ENCODE measurements at places on chromosomes 7 and 10.

DNA sequence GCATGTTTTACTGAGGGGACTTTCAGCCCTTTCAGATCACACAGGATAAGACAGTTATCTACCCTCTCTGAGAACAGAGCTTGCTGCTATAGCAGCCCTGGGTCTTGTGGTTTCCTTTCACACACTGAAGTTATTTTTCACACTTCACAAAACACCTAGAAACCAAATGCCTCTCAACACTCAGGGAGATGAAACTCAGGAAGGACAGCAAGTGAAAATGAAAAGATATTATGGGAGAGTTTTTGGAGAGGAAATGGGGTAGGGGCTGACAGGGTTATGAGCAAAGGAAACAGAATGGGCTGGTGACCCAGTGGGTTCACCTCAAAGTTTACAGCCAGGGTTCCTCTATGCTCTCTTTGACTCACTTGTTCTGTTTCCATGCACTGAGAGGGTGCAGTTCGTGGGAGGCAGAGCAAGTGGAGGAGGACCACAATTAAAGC is 17.0 kb upstream of the GIMAP2 start:
- DNase-seq, result no peak

DNA sequence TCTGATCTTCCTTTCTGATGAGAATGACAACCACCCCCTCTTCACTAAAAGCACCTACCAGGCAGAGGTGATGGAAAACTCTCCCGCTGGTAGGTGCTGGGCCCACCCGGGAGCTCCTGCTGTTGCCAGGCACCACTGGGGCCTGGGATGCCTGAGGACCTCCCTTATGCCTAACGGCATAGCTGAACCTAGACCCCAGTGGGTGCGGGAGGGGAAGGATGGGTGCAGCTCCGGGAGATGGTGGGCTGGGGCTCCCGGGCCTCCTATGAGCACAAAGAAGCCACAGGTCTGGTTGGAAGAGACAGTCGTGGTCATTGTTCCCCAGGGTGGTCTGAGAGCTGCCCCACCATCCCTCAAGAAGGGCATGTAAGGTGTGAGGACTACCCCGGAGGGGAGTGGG is 15.6 kb upstream of the VSIR start:
- no peak for DNase-seq

DNA sequence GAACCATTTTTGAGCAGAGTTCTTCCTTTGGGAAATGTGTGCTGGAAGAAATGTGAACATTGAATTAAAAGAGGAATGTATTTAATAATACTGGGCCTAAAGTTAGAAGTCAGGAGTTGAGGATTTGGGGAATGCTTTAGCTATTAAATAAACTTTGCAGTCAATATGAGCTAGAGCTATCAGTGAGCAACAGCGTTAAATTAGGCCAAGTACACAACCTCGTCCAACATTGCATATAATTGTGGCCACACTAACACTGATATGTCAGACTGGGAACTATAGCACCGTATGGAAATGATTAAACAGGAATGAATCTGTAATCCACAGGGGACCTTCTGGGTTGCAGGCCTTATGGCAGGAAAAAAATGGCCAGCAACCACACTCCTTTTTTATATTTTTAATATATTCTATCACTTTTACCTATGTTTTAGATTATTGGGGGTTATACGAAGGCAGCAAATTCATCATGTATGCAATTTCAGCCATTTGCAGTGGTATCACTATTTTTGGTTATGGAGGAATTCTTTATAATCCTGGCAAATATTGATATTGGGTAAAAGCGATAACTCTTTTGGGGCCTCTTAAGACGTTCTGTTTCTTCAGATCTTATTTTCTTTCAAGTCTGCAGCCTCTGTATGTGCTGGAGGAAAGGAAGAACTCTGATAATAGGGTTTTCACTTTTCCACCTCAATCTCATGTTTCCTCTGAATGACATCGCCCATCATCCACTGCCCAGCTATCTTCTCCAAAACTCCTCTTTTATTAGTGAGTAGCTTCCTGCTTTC is 236.3 kb upstream of the PLXDC2 start:
- DNase-seq, result no peak

GRCh38 chr10:131532291-131532690 is 220.8 kb upstream of the TCERG1L start:
- no peak for DNase-seq

DNA sequence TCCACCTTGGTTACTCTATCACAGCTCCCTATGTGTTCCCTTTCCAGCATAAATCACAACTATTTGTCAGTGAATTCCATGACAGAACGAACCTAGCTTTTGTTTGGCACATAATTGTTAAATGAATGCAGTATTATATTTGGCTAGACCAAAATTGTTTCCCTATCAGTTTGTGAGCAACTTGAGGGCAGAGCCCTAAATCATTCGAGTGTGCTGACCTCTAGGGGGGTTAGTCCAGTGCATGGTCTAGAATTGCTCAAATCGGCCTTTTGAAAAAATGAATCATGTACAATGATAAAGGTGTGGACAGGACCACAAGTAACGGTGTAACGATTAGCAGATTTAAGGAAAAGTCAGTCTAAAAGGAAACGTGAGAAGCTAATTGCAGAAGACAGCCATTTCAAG is 475 bp upstream of the NRBF2 start:
- no peak for DNase-seq

DNA sequence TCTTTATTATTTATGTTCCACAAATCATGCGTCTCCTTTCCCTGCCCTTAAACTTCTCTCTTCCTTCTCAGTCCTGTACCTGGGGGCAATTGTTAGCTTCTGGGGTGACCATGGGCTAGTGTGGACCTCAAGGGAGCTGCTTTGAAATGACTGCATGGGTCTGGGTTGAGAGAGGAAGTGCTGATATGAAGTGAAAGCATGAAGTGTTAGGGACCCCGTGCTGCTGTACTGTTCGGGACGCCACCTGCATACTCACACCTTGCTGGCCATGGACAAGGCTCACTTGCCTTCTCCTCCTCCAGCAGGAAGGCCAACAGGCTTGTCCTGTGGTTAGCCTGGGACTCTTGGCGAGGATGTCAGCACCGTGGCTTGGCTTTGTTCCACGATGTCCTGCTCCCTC is 56.7 kb downstream of the MTPN start:
- no peak for DNase-seq

GRCh38 chr7:8939446-8939845 is 506.0 kb downstream of the NXPH1 start:
- no peak for DNase-seq

- DNase-seq, result peak; percentile 29
Measured at GRCh38 chr10:86523348-86523747, 1.8 kb upstream of the WAPL start.

GRCh38 chr7:73573276-73573675 is 5.1 kb downstream of the TBL2 start:
- DNase-seq, result no peak

DNA sequence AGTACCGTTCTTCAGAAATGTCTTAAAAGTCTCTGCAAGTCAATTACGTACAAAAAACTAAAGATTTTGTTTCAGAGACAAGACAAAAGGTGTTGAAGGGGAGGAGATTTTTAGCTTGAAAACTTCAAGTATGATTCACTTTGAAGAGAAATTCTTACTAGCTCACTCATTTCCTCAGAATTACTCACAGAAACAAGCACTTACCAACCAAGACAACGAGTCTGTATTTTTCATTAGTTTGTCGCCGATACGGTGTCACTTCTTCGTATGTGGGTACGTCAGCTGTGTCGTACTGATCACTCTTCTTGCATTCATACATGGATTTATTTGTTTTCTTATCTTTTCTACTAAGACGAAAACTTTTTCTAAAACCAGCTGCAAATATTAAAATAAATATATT is 90.6 kb upstream of the ODAD2 start:
- DNase-seq, result no peak

GRCh38 chr10:85666987-85667386 is 699.6 kb downstream of the GRID1 start:
- no peak for DNase-seq

DNA sequence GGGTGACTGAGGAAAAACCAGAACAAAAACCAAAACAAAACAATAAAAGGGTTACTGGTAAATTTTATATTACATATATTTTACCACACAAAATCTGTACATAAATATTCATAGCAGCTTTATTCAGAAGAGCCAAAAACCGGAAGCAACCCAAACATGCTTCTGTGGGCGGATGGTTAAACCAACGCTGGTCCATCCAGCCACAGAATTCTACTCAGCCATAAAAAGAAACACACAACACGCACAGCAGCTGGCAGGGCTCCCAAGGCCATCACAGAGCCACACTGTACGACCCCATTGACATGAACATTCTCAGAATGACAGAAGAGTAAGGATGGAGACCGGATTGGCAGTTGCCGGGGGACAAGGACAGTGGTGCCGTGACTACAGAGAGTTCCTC is 83.6 kb downstream of the PROSER2 start:
- DNase-seq, result no peak

DNA sequence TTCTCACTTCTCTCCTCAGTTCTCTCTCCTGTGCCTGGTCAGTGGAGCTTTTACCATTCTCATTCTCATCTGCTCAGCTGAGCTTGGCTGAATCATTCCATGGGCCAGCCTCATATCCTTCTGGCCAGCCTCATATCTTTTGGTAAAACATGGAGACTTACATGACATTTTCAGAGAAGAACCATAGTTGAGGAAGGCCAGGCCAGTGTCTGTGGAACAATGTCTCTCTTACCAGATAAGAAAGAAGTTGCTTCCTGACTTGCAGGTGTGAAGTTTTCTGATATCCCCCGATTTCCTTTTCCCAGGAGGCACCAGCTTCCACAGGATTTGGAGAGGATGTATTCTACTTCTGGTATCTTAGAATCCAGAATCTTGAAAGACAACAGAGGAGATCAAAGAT is 24.7 kb downstream of the ST7 start:
- no peak for DNase-seq

GRCh38 chr10:44043646-44044375 is 341.1 kb downstream of the CXCL12 start:
- no peak for DNase-seq

DNA sequence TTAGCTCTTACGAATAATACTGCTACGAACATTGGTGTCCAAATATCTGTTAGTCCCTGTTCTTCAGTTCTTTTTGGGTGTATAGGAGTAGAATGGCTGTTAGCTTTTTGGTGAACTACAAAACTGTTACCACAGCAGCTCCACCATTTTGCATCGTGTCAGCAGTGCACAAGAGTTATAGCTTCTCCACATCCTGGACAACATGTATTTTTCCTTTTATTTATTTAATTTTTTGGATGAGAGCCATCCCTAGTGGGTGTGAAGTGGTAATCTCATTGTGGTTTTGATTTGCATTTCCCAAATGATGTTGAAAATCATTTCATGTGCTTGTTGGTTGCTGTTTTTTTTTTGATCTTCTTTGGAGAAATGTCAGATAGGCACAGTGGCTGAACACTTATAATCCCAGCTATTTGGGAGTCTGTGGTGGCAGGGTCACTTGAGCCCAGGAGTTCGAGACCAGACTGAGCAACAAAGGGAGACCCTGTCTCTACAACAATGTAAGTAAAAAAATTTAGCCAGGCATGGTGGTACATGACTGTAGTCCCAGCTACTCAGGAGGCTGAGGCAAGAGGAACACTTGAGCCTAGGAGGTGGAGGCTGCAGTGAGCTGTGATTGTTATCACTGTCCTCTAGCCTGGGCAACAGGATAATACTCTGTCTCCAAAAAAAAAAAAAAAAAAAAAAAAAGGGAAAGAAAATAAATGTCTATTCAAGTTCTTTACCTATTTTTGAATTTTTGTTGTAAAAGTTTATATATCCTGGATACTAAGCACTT is 31.7 kb downstream of the TRIM24 start:
- no peak for DNase-seq

- no peak for DNase-seq
Measured at GRCh38 chr10:44116474-44116873, 268.4 kb downstream of the CXCL12 start.

GRCh38 chr10:113015201-113015600 is 65.2 kb downstream of the TCF7L2 start:
- no peak for DNase-seq

DNA sequence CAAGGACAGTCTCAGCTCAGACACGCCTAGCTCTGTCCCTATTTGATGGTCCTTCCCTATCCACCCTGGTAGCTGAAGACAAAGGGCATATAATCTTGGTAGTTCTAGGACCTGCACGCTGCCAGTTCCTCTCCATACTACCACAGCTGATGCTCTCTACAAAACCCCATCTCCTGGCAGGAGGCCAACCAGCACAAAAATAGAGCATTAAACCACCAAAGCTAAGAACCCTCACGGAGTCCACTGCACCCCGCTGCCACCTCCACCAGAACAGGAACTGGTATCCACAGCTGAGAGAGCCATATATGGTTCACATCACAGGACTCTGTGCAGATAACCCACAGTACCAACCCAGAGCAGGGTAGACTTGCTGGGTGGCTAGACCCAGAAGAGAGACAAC is 299.4 kb downstream of the LRRTM3 start:
- no peak for DNase-seq

DNA sequence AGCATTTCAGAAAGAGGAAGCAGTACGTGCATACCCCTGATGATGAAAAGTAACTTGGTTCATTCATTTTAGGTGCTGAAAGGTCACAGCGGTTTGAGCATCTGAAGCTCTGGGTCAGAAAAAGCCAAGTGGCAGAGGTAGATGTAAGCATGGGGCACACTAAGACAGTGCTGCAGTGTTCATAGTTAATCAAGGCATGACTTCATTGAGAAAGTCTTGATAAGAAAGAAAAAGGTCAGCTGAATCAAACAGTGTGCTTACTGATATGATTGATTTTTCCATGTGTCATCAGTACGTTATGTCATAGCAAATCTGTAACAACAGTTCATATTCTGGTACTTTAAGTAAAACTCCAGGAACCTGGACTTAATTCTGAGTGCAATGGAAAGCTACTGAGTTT is 107.7 kb upstream of the PCLO start:
- no peak for DNase-seq

DNA sequence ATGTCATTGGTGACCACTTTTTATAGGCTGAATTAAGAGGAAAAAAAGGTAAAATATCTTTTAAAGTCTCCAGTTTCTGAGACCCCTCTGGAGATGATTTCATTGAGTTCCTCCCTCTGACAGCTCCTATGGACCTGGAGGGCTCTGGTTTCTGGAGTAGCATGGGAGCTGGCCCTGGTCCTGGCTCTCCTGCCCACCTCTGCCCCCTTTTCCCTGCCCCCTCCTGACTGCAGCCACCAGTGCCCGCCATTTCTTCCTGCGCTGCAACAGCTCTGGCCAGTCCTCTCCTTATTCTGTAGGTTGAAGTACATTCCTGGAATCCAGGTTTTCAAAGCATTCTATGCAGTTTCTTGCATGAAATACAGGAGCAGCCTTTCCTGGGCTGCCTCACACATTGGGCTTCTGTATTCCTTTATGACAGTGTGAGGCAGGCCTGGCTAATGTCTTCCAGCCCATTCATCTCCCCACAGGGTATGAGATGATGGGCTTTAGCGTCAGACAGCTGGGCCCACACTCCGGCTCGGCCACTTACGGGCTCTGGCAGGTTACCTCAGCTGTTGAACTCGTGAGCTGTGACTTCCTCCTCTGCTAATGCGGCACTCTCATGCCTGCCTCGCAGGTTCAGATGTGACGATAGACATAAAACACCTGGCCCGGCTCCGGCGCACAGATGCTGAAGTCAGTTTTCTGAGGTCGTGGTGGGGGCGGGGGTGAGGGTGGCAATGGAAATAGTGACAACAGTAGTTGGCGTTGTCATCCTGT is 101.7 kb downstream of the MGMT start:
- peak; percentile 76 for DNase-seq

GRCh38 chr7:50538478-50538877 is 26.7 kb downstream of the DDC start:
- no peak for DNase-seq
